Keratinocyte (primary cell): ENCODE measurements at places on chromosomes 5 and 9.

DNA sequence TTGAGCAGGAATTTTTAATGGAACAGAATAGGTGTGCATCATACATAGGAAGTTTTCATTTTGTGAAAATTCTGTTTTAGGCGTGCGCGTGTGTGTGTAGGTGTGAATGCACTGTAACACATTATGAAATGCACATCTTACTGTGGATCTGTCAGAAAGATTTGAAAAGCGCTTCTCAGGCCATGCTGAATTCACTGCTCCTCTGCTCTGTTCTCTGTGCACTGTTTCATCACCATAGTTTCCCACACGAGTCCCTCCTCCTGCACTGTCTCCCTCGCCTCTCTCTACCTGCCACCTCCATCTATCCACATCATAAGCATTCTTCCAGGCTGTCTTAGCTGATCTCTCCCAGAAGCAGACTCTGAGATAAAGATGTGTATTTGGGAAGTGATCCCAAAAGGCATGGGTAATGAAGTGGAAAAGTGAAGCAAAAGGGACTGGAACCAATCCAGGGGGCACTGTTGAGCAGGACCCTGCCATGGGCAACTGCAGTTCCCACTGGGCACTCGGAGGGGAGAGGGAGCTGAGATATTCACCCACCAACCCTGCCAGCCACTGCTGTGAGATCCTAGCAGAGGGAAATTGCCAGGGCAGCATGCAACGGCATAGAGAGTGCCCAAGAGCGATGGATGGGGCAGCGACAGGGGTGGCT lies 65.9 kb downstream of the GABBR2 start:
- DNase-seq, result no peak

GRCh38 chr5:1175015-1175414 lies 26.4 kb upstream of the SLC6A19 start:
- no peak for DNase-seq

GRCh38 chr5:151620461-151620840 lies 29.3 kb upstream of the FAT2 start:
- DNase-seq, result no peak

DNA sequence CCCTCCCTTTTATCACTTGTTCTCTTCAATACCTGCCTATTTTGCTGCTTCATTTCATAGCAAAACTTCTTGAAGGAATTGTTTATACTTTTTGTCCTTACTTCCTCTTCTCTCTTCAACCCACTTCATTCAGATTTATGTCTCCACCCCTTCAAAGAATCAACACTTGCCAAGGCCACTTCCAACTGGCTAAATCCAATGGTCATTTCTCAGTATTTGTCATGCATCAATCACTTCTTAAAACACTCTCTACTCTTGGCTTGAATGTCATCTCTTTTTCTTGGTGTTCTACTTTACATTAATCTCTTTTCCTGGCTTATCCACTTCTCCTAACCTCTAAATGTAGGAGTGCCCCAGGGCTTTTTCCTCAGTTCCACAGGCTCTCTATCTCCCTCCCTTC lies 8.3 kb upstream of the FCHO2 start:
- DNase-seq, result no peak

DNA sequence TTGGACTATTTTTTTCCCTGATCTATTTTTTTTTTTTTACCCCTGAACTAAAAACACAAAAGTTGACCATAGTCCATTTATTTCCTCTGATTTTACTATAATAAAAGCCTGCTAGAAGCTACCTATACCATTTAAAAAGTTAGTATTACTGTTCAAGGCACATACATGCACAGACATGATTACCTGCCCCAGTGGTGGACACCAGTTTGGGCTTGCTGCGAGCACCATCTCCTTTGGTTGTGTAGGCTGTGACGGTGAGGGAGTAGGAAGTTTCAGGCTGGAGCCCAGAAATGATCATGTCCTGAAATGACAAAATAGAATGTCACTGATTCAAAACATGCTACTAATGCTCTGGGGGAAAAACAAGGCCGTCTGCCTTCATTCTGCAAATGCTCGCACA lies 693.1 kb upstream of the DMAC1 start:
- no peak for DNase-seq

DNA sequence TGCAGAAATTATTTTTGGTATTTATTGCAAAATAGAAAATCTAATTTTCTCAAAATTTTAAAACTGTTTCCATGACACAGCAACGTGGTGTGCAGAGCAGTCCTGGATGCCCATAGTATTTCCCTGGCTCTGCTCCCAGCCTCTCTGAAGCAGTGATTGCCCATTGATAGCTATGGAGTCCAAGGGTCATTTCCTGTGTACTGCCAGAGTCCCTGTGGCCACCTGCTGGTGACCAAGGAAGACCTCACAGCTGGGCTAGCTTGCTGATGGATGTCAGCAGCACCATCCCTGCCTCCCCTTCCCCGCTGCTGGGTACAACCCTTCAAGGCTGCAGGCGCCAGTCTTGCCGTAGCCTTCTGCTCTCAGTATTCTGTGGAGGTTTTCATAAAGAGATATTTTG lies 184.1 kb downstream of the DIRAS2 start:
- DNase-seq, result no peak

GRCh38 chr5:86411596-86411995 lies 206.1 kb upstream of the COX7C start:
- DNase-seq, result no peak

DNA sequence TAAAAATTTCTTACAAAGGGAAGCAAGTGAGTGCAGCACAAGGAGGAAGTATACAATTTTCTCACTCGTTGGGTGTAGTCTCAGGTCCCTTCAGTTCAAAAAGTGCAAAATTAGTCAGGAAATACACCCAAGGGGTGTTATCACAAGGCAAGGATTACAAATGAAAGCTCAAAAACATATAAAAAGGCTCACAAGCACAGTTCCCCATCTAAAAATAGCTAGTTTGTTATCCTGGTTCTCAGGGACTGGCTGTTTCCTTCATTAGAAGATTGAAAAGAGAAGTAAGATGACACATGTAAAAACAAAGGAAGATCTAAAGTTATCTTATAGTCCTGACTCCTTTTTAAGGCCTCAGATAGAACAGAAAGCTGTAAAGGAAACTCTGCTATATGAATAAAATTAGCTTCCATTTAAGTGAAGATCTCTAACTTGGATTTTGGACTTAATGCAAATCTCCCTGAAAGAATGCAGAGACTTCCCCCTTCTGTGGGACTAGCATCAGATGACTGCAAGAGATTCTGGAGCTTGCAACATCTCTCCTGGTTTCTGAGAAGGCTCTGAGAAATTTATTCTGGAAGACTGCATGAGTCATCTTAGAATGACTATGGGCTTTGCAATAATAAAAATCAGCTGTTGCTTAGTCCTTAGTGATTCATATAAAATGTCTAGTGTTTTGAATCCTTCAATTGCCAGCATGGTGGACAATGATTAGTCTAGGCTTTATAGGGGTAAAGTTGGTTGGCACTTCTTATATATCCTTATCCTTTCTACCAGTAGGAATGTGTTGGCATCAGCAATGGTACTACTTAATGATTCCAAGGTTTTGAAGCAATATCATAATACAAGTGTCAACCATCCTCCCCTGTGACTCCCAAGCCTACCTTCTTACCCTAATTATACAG lies 25.4 kb downstream of the DAB2 start:
- DNase-seq, result peak; percentile 54

DNA sequence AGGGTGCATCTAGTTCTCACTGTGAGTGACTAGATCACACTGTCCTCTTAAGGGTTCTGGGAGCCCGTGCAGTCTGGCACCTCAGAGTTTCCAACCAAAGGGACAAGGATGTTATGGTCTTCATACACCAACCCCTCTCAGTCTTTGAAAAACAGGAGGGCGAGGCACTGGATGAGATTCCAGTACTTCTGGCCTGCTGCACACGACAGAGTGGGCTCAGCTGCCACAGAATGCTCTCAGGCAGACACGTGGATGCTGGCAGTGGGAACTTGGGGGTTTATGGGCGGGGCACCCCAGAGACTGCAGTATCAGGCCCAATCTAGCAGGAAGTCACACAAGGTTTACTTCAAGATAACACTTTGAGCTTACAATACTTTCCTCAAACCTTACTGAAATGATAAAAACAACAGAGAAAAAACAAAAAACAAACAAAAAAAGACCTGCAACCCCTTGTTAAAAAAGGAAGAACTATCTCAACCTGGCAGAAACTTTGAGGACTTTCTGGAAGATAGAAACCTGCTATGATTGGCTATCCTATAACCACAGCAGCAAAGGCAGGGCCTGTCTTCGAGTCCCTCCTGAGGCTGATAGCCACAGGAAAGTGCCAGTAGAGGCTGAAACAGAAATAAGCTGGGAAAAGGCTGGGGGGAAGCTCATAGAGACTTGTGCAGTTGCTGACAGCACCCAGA lies 28.3 kb upstream of the TGFBR1 start:
- no peak for DNase-seq

- DNase-seq, result no peak
Observed at GRCh38 chr5:148445578-148445977, 61.8 kb downstream of the FBXO38 start.

DNA sequence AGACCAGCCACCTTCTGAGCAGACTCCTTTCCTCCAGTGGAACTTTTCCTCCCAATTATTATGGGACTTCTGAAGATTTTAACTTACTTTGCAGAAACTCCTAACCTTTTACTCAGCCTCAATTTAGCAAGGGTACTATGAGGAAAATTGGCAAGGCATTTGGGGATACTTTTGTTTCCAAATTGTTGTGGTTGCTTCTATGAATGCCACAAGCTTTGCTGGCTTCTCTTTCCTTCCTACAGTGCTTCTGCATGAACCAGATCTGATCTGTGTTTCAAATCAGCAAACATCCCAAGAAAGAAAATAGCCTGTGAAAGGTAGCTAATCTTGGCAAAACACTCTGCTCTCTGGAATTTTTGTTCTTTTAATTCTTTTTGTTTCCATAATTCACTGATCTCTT lies 57.3 kb upstream of the TAF11L2 start:
- no peak for DNase-seq

- DNase-seq, result no peak
Observed at GRCh38 chr9:134689321-134690181, 47.9 kb downstream of the COL5A1 start.

DNA sequence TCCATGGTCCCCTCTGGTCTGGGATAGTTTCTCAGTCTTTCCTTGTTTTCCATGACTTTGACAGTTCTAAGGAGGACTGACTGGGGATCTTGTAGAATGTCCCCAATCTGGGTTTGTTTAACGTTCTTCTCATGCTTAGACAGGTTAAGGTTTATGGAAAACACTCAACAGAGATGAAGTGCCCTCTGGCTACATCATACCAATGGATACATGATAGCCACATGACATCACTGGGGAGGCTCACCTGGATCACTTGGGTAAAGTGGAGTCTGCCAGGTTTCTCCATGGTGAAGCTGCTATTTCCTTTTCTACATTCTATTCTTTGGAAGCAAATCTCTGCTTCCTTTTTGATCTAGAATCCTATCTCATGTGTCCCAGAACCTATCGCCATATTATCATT lies 23.8 kb upstream of the ALDH1B1 start:
- no peak for DNase-seq

- no peak for DNase-seq
Observed at GRCh38 chr5:19734776-19735175, 253.2 kb downstream of the CDH18 start.

- DNase-seq, result no peak
Observed at GRCh38 chr5:143126174-143127019, 277.1 kb downstream of the NR3C1 start.

DNA sequence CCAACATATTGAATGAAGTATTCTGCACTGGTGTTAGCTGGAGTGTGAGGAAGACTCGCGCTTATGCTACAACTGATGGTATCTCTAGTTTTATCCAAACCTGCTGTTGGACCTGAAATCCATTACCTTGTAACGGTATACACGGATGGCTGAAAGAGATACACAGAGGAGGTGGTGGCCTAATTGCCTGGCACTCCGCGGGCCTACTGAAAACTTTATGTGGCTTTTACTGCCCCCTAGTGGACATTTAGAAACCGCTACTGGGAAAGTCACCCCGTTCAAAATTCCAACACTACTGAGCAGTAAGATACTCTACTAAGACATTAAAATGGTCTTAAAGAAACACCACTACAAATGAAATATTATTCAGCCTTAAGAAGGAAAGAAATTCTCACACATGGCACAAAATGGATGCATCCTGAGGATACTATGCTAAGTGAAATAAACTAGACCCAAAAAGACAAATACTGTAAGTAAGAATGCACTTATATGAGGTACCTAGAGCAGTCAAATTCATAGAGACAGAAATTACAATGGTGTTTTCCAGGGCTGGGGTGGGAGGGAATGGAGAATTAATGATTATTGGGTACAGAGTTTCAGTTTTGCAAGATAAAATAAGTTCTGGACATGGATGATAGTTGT lies 100.4 kb downstream of the TTLL11 start:
- DNase-seq, result peak; percentile 38

GRCh38 chr9:112145886-112146285 lies 29.2 kb downstream of the SUSD1 start:
- peak; percentile 88 for DNase-seq

GRCh38 chr5:171462928-171463861 lies 43.7 kb downstream of the FGF18 start:
- no peak for DNase-seq

DNA sequence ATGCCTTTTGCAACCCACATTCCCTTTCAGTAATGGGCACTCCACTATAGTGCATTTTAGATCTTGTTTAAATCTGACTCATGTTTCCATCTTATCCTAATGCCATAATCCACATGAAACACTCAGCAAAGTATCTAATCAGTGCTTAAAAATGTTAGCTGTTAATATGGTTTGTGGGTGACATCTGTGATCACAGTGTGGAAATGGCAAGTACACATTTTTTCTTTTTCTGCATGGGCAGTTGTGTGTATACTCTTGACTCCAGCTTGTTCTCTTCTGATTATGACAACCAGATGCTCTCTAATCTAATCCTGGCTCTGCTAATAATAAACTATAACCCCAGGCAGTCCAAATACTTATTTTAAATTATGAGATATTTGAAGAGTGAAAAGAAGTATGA lies 103.3 kb downstream of the EDIL3 start:
- DNase-seq, result no peak

DNA sequence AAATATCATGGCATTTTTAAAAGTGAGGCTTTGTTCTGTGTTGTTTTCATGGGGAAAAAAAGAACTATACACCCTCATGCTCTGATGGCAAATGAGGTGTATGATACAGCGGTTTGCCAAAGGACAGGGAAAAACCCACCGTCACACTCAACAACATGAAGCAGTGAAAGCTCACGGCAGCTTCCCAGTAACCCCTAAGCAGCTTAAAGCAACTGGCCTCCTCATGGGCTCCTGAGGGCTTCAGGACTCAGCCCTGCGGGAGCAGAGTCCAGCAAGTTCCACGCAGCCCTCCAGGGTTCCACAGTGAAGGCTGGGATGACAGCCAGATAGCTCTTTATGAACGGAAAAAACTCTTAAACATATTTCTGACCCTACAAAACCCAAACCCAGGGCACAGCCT lies 12.9 kb downstream of the BARHL1 start:
- DNase-seq, result no peak

DNA sequence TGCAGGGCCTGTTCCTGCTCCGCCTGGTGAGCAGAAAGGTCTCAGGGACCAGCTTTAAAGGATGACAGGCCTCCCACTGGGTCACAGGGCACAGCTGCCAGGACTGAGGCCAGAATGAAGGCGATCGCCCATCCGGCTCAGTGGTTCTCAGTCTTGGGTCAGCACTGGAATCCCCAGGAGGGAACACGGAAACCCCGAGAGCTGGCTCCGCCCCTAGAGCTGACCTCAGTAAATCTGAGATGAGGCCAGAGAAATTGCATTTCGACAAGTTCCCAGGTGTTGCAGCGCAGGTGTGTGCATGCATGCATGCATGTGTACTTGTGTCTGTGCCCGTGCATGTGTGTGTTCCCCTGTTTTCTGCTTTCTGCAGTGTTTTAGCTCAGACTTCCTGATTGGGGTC lies 47.2 kb upstream of the KCNMB1 start:
- no peak for DNase-seq
